ENCODE measurements at places on chromosomes 16 and 17.

DNA sequence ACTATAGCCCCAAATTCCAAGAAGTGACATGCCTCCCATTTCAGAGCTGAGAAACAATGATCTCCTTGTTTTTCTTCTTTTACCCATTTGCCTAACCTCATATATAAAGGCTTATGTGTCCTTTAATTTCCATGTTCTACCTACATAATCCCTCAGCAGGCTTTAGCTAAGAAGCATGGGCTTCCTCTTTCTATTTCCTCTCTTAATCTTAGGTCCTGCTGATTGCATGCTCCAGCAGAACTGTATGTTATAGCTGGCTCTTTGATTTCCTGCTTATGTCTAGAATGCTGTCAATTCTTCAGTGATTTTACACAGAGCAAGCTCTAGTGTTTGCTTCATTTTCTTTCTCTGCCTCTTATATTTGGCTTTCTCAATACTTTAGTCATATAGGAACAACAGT is 151.7 kb upstream of the COX10 start:
- DNase-seq = no peak

DNA sequence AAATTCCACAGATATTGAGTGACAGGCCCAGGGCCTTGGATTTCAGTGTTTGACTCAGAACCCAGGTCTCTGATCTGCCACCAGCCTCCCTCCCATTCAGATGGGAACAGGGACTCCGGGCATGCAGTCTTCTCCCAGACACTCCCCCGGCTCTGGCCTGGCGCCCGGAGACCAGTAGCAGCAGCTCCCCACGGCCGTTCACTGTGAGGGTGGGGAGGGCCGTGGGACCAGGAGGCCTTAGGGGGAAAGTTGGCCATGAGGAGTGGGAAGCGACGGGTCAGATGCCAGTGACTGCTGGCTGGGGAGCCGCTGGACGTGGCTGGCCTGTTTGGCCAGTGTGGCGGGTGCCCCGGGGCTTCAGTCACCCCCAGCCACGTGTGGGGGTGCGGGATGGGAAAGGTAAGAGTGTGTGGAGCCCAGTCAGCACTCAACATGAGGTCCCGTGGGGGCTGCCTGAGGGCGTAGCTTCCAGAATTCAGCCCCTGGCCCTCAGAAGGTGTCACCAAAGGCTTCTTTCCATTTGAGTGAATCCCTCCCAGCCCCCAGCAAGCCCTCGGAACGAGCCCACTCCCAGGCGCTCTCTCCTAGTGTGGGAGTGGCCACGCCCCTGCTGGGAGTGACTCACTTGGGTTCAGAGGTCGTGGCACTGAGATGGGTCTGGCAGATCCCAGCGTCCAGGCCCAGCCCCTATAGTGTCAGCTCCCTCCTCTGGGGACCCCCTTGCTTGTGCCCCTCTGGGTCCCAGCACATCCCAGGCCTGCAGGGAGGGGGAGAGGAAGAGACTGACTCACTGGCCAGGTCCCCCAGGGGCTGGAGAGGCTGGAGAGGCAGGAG is 309.4 kb downstream of the SEC14L1 start:
- no peak for DNase-seq

- DNase-seq = no peak
Measured at GRCh38 chr16:17691106-17691898, 220.5 kb upstream of the XYLT1 start.

GRCh38 chr17:21252289-21252795 is 868 bp downstream of the NATD1 start:
- DNase-seq = no peak

GRCh38 chr17:31492880-31493655 is 101.6 kb downstream of the RAB11FIP4 start:
- DNase-seq = no peak

All from thoracic aorta (tissue), 2 donors.